ENCODE measurements at places on chromosomes 11 and 22. TPM values are rescaled to one million over a fixed set of nuclear protein-coding genes. Genes with fewer than 3 reads are reported as not detected.

The POLR2L gene
- total RNA-seq: 546 TPM

The PDGFB gene
- 4.5 TPM for total RNA-seq

The SCT gene
- total RNA-seq: not detected

The RTN4RL2 gene
- total RNA-seq: 106 TPM

The LRRC32 gene
- 0.16 TPM for total RNA-seq

The SYT7 gene
- 1.2 TPM for total RNA-seq

The ZDHHC13 gene
- 14.8 TPM for total RNA-seq

The PRODH gene
- 0.55 TPM for total RNA-seq

The APOC3 gene
- not detected for total RNA-seq

The FAM111A gene
- total RNA-seq: 9.9 TPM

The MOV10L1 gene
- total RNA-seq: not detected

The ASRGL1 gene
- 14.9 TPM for total RNA-seq

The UPK3A gene
- not detected for total RNA-seq

The ART1 gene
- total RNA-seq: not detected

The OR2AG1 gene
- total RNA-seq: not detected

The NAALADL1 gene
- total RNA-seq: not detected

The PRRG4 gene
- total RNA-seq: 0.47 TPM

The TSPAN32 gene
- total RNA-seq: not detected

The E2F8 gene
- total RNA-seq: 6.2 TPM

The USP28 gene
- 17.3 TPM for total RNA-seq

The MS4A12 gene
- not detected for total RNA-seq

The LMNTD2 gene
- total RNA-seq: 2.1 TPM

The DGAT2 gene
- total RNA-seq: 2.0 TPM

The DDT gene
- total RNA-seq: 152 TPM

The SLC1A2 gene
- total RNA-seq: 0.02 TPM

The DBX1 gene
- total RNA-seq: not detected

The CCDC188 gene
- total RNA-seq: not detected

The MUC5AC gene
- total RNA-seq: 5.4 TPM

The TMPRSS6 gene
- not detected for total RNA-seq

The OR4D5 gene
- not detected for total RNA-seq

The RIMBP3B gene
- 0.31 TPM for total RNA-seq

The OR10A4 gene
- total RNA-seq: not detected

The TRIM3 gene
- total RNA-seq: 21.1 TPM

The IFITM10 gene
- 0.94 TPM for total RNA-seq

The OR10S1 gene
- total RNA-seq: not detected

The TSGA10IP gene
- total RNA-seq: not detected

The PHLDA2 gene
- total RNA-seq: 135 TPM

The SHANK2 gene
- total RNA-seq: 7.1 TPM

The TRIM49D2 gene
- total RNA-seq: not detected

The IL18 gene
- total RNA-seq: 98.4 TPM

The POU2F3 gene
- not detected for total RNA-seq

The MRE11 gene
- 19.1 TPM for total RNA-seq

The MISFA gene
- total RNA-seq: 1.9 TPM

The RIMBP3C gene
- 0.23 TPM for total RNA-seq

The APBB1 gene
- 17.8 TPM for total RNA-seq

The OR56A4 gene
- not detected for total RNA-seq

The OR5A1 gene
- total RNA-seq: not detected

The KCNC1 gene
- total RNA-seq: 0.06 TPM

The HSCB gene
- total RNA-seq: 12.2 TPM

The GALNT18 gene
- total RNA-seq: 19.0 TPM

The OVOL1 gene
- not detected for total RNA-seq

The MMP10 gene
- 1.4 TPM for total RNA-seq

The OR6T1 gene
- not detected for total RNA-seq

The SOX10 gene
- total RNA-seq: not detected

The TYMP gene
- 19.2 TPM for total RNA-seq

Data from A549 treated with DMSO at 1 μM for 4 hours (cell line).